ENCODE measurements at places on chromosomes 6 and 20. TPM values are rescaled to one million over a fixed set of nuclear protein-coding genes. Genes with fewer than 3 reads are reported as not detected.
A peak's percentile ranks its signal among the peaks of the same experiment; 100 is the strongest.

DNA sequence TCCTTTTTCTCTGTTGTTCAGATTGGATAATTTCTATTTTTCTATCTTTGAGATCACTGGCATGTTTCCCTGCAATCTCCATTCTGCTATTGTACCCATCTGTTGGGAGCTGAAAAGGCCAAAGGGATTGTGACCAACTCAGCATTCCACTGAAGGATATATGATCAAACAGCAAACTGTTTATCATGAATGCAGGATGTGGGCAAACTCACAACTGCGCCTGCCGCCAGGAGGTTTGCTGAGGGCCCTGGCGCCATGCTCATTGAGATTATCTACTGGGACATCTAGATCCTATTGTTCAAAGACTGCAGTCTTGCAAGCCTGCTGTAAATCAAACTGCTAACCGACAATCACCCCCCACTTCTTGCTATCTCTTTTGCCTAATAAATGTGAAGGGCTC is 3.8 kb upstream of the FKBP1A start:
- DNase-seq = no peak

GRCh38 chr6:119173249-119174084 is 95.0 kb upstream of the FAM184A start:
- no peak for DNase-seq

GRCh38 chr6:150006961-150007464 is 18.3 kb downstream of the RAET1L start:
- peak; percentile 49 for DNase-seq

DNA sequence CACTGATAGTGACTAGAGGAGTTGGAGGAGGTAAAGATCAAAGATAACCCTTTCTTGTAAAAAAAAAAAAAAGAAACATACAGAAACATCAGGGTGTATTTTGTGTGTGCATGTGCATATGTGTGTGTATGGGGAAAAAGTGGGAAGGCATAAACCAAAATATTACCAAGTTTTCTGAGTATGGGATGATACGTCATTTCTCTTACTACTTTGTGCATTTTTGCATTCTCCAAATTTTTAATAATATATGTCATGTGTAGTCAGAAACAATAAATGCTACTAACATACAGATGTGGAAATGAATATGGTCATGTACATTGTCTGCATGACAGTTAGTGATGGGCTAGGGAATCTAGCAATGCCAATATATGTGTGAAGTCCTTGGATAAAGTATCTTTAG is 161.1 kb downstream of the SASH1 start:
- no peak for DNase-seq

DNA sequence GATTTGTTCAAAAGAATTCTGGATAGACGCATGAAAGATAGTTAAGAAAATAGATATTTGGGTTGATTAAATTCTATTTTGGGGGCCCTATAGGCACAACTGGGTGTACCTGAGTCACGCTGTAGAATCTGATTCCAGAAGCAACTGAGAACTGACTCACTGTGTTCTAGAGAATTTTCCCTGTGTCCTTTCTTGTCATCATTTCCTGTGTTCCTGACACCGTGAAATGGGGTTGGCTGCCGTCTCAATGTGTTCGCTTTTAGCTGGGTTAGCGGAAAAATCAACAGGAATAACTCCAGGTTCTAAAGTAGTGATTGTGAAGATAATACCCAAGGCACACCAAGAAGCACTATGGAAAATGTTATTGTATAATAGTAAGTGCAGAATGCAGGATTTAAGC is 5.0 kb downstream of the GCNT2 start:
- DNase-seq = no peak

Gene SLC35A1
- 13.3 TPM for total RNA-seq

GRCh38 chr6:32589596-32590449 is at the start of gene HLA-DRB1:
Gene HLA-DRB1 (minus strand): TSS chr6:32589848. CDS start chr6:32589742, 106 bp downstream.
- DNase-seq = no peak

Gene GRM4
- total RNA-seq = not detected

GRCh38 chr6:155586090-155586489 is 130.5 kb upstream of the NOX3 start:
- no peak for DNase-seq

DNA sequence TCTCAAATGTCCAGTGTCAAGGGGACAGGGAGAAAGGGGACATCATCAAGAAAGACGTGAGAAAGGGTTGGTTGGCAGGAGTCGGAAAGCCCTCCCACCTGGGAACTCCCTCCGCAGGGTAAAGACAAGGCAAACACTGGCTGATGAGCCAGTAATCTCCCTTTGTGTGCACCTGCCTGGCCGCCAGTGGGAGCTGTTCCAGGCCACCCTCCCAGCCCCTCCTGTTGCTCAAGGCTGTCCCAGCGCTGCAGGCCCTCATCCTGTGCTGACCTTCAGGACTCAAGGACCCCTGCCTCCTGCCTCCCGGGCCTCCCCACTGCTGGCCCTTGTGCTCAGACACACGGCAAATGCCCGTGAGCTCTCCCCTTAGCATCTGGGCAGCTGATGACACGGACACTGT is 7.4 kb downstream of the FRMD1 start:
- no peak for DNase-seq

GRCh38 chr6:16129623-16130401 is 926 bp downstream of the MYLIP start:
- no peak for DNase-seq

DNA sequence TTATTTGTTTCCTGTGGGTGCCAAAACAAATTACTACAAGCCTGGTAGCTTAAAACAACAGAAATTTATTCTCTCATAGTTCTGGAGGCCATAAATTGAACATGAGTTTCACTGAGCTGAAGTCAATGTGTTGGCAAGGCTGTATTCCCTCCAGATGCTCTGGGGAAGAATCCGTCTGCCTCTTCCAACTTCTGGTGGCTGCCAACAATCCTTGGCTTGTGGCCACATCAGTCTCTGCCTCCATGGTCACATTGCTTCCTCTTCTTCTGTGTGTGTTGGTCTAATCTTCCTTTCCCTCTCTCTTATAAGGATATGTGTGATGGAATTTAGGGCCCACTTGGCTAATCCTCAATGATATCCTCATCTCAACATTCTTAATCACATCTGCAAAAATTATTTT is 92.8 kb upstream of the EPB41L1 start:
- no peak for DNase-seq
